Myocyte (in vitro differentiated cells): ENCODE measurements at places on chromosomes 5 and 9. TPM values are rescaled to one million over a fixed set of nuclear protein-coding genes. Genes with fewer than 3 reads are reported as not detected.

- DNase-seq = no peak
Measured at GRCh38 chr5:34043099-34043876, at the start of gene C1QTNF3. TSS of gene C1QTNF3 (minus strand) at chr5:34043213. CDS start at chr5:34043125, 88 bp downstream.

DNA sequence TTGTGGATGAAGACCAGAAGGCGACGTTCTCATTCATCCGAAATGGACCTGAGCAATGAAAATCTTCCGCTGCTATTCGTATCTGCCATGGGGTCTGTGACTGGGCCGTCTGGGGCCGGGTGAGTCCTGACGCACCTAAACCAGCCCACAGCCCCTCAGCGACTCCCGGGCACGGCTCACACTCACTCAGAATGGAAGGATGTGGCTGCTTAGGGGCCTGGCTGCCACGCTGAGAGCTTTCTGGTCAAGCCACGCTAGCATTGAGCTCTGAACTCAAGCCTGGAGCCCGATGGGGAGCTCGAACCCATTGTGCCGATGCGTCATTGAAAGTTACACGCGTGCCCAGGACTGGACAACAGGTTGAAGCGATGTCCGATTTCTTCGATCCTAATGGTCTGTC is 97.8 kb downstream of the MRPL36 start:
- no peak for DNase-seq

DNA sequence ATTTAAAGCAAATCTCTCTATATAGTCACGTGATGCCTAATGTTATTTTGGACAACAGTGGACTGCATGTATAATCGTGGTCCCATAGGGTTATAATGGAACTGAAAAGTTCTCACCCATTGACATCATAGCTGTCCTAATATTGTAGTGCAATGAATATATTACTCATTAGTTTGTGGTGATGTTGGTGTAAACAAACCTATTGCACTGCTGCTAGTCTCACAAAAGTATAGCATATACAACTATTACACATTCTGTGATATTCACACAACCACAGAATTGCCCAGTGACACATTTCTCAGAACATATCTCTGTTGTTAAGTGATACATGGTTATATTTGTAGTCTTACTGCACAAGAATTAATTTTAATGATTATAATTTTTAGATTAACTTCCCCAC is 37.7 kb downstream of the IPO11 start:
- DNase-seq = no peak

DNA sequence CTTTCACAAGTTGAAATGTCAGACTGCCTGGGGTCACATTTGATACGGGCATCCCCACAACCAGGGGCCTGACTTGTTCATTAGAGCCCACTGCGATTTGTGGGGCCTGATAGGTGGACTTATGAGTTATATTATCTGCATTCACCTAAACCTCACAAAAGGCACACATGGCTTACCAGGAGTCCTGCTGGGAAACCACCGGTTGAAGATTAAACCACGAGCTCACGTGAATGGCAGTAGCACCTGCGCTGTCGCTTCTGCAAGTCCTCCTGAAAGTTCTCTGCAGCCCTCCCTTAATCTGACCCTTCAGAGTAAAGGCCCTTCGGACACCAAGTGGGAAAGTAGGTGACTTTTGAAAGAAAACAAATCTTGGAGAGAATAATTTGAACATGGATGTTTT is 68.9 kb downstream of the PPIC start:
- DNase-seq = peak; percentile 58

DNA sequence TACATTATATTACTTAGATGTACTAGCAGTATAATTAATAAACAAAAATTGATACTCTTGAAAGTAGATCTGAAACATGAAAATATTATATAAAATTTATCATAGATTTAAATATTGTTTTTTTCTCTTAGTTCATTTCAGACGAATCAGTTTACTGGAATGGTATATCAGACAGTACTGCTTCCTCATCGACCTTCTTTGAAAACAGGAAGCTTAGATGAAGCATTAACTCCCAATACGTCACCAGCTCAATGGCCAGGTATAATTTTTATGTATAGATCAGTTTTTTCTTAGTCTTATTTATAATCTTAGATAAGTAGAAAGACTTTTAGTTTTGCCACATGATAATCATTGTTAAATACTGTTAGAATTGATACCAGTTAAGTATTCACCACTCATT is 106.3 kb downstream of the DMXL1 start:
- DNase-seq = no peak

GRCh38 chr5:133643365-133643764 is 31.0 kb upstream of the FSTL4 start:
- no peak for DNase-seq

GRCh38 chr9:15308511-15308910 is 1.5 kb upstream of the TTC39B start:
- DNase-seq = no peak

DNA sequence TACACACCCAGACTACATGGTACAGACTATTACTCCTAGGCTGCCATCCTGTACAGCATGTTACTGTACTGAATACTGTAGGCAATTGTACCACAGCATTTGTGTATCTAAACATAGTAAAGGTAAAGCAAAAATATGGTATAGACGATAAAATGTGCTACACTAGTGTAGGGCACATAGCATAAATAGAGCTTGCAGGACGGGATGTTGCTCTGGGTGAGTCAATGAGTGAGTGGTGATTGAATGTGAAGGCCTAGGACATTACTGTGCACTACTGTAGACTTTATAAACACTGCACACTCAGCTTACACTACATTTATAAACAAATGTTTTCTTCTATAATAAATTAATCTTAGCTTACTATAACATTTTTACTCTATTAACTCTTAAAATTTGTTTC is 25.6 kb downstream of the ANKRD55 start:
- no peak for DNase-seq

- DNase-seq = no peak
Measured at GRCh38 chr9:745761-746380, 95.6 kb upstream of the DMRT1 start.

DNA sequence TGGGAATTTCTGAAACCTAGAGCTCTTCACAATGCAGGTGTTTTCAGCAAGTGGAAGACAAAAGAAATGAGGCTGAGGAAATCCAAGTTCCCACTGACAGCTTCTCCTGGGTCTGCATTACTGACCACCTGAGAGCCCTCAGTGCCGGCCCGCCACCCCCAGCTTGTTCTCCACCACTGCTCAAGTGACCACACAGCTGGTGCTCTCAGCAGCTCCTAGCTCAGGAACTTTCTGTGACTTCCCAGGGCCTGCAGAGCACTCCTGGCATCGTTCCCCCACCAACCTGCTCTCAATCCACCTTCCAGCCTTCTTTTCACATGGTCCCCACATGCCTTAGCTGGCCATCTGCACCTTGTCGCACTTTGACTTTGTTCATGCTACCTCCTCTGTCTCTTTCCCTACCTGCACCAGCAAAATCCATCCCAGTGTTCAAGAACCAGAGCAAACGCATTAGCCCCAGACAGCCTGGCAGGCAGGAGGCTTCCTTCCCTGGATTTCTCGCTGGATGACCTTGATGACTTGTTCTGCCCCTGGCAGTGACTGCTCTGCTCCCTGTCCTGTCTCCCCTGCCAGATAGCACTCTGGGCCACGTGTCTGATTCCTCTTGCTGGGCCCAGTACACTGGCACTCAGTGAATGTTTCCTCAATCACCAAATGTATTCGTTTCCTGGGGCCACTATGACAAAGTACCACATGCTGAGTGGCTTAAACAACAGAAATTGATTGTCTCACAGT is 35.1 kb upstream of the NANS start:
- no peak for DNase-seq

DNA sequence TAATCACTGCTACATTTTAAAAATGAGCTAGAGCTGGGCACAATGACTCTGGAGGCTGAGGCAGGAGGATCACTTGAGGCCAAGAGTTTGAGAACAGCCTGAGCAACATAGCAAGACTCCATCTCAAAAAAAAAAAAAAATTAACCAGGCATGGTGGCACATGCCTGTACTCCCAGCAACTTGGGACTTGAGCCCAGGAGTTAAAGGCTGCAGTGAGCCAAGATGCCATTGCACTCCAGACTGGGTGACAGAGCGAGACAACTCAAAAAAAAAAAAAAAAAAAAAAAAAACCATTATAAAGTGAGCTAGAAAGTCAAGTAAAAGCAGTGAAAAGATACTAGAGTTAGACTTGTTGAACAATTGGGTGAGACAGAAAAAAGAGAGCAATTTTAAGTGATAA is 28.2 kb downstream of the FEM1C start:
- DNase-seq = no peak

- peak; percentile 52 for DNase-seq
Measured at GRCh38 chr9:17116400-17116837, 18.4 kb upstream of the CNTLN start.

GRCh38 chr5:383621-384020 is 59.4 kb upstream of the EXOC3 start:
- DNase-seq = no peak

GRCh38 chr9:114735704-114736103 is 53.7 kb upstream of the TEX48 start:
- DNase-seq = no peak

DNA sequence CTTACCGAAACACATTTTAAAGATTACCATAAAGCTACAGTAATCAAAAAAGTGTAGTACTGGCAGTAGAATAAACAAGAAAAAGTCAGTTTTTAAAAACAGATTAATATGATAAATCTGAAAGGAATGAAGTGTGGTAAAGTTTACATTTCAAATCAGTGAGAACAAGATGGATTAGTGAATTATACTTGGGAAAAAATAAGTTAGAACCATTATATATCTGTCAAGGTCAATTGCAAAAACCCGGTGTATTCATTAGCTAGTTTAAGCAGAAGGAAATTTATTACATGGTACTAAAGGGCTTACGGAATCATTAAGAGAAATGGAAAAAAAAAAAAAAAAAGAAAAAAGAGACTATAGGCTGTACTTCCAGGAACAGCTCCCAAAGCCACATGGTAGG is 164.3 kb downstream of the MUSK start:
- DNase-seq = no peak

DNA sequence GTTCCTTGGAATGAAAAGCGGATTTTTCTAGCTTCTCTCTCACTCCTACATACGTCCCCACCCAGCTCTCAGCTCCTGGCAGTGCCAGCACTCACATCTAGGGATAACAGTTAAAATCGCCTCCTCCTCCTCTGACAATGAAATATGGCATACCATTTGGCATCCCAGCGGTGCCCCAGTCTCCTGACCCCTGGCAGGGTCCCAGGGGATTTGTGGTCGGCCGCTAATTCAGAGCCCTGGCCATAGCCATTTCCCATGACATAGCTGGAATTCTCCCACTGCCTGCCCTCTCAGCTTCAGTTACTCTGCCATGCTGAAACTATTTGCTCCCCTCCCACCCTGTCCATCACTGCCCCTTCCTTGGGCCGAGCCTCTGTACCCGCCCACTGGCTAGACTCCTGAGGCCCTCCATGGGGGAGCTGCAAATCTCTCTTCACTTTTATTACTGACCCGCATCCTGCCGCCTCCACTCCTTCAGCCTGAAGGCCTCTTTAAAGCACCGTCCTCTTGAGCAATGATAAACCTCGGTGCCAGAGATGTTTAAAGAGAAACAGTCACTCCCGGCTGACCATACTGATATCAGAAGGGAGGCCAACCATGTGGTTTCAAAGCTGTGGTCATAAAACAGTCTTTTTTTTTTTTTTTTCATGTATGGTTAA is 139.8 kb downstream of the SLIT3 start:
- DNase-seq = peak; percentile 90

DNA sequence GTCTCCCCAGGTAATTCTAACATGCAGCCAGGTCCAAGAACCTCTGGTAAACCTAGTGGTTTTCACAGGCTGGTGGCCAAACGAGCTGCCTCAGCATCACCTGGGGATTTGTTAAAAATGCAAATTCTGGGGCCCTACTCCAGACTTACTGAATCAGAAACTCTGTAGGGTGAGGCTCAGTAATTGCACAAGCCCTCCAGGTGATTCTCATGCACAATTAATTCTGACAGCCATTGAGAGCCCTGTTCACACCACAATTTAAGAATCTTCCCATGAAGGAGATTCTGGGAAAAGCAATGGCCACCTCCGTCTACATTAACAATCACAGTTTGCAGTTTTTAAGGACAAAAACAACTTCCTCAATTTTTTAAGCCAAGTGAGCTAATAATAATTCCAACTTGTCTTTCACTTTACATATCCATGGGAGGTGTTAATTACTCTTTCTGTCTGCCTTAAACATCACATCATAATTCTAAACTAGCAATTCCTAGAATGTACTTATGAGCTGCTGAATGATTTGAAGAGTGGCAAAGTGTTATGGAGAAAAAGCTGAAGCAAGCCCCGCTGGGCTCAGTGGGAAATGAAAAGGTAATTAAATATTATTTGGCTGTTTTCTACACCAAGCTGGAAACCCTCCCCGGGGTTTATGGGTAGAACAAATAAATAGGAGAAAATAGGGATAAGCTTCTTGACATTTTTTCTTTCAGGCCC is 70.0 kb downstream of the GLDC start:
- DNase-seq = no peak

DNA sequence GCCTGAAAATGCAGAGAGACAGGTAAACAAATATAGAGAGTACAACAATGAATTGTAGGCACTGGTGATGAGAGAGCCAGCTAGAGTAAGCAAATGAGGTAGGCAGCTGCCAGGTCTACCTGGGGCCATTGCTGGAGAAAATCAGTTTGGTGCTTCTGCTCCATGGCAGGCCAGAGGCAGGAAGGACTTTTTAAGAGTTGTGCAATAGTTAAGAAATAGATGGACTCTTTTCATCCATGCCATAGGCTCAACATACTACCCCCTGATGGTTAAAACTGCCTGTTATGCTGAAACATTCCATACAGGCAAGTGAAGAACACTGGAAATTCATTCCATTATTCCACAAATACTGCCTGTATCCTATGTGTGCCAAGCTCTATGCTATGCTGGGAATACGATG is 86.5 kb upstream of the CCDC112 start:
- DNase-seq = no peak

GRCh38 chr5:56759521-56760216 is 55.7 kb upstream of the MAP3K1 start:
- no peak for DNase-seq

DNA sequence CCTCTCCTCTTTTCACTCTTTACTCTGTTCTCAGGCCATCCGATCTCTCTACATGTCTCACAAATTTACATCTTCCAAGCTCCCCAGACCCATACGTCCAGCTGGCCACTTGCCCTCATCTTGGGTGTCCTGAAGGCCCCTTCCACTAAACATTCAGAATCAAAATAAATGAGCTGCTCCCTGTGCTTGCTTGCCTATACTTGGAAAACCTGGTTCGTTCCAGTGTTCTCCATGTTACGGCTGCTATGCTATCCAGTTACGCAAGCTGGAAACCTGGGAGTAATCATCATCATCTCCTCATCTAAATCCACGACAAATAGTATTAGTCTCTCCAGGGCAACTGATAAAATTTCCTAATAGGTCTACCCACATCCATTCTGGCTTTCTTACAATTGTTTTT is 165.0 kb upstream of the FBXL17 start:
- DNase-seq = no peak

- no peak for DNase-seq
Measured at GRCh38 chr9:110837401-110838005, 168.9 kb downstream of the MUSK start.

Gene IL5
- not detected in 2 replicates for total RNA-seq

Gene FAM153A
- 0.19 and 0.57 TPM in 2 replicates for total RNA-seq

Gene GLRX
- total RNA-seq = 169 and 223 TPM in 2 replicates

Gene SEMA6A
- total RNA-seq = 0.27 and 0.99 TPM in 2 replicates

Gene LCP2
- total RNA-seq = 0.11 TPM in 1 of 2 replicates, not detected in the other

Gene CDC20B
- not detected in 2 replicates for total RNA-seq

Gene IER5L
- total RNA-seq = 27.9 and 38.4 TPM in 2 replicates

Gene HEMGN
- 0.08 and 0.10 TPM in 2 replicates for total RNA-seq

Gene PRR7
- 23.1 and 38.7 TPM in 2 replicates for total RNA-seq

Gene JAKMIP2
- total RNA-seq = not detected in 2 replicates
